T-helper 2 cell treated with Interferon-gamma antibody and Interleukin-4, amounts not matched to agents 5 μg/mL and 100 μg/mL, for 36 hours (primary cell): ENCODE measurements at places on chromosomes 6 and 20.

GRCh38 chr6:33988121-33989015 is 157.5 kb downstream of the GRM4 start:
- DNase-seq = no peak

GRCh38 chr20:22490287-22491193 is 93.8 kb downstream of the FOXA2 start:
- DNase-seq = no peak

- DNase-seq = no peak
These were observed 1347.5 kb upstream of the ADGRB3 start for GRCh38 chr6:67287566-67287965.

DNA sequence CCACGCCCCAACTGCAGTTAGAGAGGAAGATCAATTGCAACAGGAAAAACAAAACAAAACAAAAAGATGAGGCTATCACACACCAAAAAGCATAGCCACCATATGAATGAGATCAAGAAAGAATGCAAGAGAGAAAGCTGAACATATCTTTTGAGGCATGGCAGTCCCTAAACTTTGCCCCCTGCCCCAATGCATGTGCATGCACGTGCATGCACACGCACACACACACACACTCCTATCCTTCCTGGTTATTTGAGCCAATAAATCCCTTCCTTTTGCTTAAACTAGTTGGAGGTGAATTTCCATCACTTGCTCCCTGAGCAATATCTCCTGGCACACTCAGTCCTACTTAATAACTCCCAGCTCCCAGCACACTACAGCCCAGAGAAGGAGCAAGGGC is 48.6 kb upstream of the FOXP4 start:
- no peak for DNase-seq

DNA sequence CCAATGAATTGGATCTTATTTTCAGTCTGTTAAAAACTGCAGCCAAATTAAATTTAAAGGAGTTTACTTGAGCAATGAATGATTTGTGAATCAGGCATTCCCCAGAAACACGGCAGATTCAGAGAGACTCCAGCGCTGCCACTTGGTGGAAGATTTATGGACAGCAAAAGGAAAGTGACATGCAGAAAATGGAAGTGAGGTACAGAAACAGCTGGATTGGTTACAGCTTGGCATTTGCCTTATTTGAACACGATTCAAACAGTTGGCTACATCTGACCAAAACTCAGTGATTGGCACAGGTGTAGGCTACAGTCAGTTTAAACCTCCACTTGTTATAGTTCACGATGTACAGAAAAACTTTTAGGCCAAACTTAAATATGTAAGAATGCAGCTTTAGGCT is 257.6 kb upstream of the IMPG1 start:
- no peak for DNase-seq

DNA sequence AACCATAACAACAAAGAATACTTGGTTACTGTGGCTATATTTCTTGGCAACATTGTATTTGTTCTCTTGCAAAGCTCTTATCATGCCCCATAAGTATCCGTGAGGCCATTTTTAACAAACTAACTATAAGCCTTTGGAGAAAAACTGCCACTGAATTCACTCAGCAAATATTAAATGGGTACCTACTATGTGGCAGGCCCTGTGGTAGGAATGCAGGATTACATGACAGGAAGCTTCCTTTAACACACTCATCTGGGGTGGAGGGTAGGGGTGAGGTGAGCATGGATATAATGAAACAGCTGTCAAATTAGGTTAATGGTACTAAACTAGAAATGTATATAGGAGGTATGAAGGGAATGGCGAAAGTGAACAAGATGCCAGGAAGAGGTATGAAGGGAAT is 504.8 kb downstream of the MEI4 start:
- DNase-seq = no peak

- no peak for DNase-seq
These were observed 66.1 kb downstream of the PRND start for GRCh38 chr20:4787820-4788219.
